ENCODE measurements at places on chromosomes 1 and 21.

- DNase-seq = no peak
These were observed 57.2 kb upstream of the HSD17B7 start for GRCh38 chr1:162733336-162733590.

GRCh38 chr1:162223488-162223887 lies 153.2 kb downstream of the SPATA46 start:
- no peak for DNase-seq

GRCh38 chr1:44048532-44049215 lies 17.4 kb upstream of the SLC6A9 start:
- DNase-seq = no peak

DNA sequence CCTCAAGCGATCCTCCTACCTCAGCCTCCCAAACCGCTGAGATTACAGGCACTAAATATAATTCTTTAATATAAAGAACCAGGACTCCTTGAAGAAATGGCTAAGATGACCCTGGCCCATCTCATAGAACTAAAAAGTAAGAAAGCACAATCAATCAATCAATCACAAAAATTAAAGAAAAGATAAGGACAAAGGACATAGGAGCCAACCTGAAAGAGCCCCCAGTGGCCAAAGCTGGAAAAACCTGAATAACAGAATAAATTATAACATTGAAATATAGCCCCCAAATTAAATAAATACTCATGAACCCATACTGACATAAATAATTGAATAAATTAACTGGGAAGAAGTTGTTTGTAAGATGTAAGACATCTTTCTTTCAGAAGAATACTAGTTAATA lies 8.9 kb downstream of the NUP210L start:
- DNase-seq = no peak

DNA sequence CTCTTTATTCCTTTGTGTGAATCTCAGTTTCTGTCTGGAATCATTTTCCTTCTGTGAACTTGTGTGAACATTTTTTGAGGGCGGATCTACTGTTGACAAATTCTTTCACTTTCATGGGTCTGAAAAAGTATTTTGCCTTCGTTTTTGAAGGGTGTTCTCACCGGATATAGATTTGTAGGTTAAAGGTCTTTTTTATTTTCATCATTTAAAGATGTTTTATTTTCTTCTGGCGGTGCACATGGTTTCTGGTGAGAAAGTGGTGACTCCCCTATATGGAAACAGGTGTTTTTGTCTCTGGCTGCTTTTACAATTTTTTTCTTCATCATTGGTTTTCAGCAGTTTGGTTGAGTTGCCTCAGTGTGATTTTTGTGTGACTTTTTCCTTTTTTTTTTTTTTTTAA lies 94.9 kb downstream of the DYRK1A start:
- DNase-seq = peak; percentile 33

GRCh38 chr1:233245191-233245765 lies 50.2 kb downstream of the PCNX2 start:
- no peak for DNase-seq

GRCh38 chr1:222046684-222047263 lies 304.9 kb upstream of the DUSP10 start:
- no peak for DNase-seq

DNA sequence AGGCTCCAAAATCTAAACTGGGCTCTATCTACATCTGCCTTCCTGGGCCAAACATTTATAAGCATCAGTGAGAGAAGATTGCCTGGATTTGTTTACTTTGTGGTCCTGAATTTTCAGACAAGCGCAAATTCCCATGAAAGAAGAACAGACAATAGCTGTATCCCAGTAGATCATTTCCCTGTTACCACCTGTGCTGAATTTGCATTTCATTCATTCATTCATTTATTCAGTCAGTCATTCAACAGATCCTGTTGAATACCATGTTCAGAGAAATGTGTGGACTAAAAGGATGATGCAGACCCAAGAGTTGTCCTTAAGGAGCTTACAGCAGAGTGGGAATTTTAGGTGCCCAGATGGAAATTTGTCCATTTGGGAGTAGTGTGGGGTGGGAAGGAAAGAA lies 2.2 kb downstream of the PGM1 start:
- no peak for DNase-seq

GRCh38 chr21:32457360-32457840 lies 44.9 kb downstream of the EVA1C start:
- no peak for DNase-seq

DNA sequence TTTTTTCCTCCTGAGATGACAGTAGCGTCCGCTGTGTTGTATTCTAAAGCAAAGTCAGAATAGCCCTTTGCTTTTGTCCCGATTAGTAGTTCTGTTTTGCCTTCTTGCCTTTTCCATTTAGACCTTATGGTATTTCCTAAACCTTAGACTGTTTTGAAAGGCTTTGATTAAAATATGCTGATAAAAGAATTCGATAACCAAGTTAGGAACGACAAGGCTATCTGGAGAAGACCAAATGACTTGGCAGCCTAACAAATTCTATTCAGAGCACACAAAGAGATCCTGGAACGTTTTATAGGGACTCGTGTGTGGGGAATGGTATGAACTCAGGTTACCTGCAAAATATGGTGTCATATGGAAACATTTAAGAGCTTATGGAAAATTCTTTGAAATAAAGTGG lies 42.9 kb downstream of the NFIA start:
- no peak for DNase-seq

- DNase-seq = no peak
These were observed 10.2 kb downstream of the THEMIS2 start for GRCh38 chr1:27882543-27882903.

DNA sequence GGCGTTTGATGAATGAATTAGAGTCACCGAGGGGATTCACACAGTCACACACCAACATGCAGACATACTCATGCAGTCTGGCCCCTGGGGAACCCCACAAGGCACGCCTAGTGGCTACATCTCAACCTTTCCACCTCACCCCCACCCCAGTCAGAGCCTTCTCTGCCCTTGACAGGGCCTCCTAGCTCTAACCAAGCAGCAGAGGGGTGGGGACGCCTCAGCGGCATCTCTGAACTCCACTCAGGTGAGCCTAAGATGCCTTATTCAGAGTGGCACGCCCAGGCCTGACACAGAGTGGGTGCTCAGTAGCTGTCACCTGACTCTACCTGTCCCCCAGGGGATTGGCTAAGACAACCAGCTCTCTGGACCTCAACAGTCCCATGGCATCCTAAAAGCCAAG lies 3.7 kb upstream of the SDC3 start:
- DNase-seq = no peak

- peak; percentile 27 for DNase-seq
These were observed 26.8 kb downstream of the PTTG1IP start for GRCh38 chr21:44846485-44847260.

DNA sequence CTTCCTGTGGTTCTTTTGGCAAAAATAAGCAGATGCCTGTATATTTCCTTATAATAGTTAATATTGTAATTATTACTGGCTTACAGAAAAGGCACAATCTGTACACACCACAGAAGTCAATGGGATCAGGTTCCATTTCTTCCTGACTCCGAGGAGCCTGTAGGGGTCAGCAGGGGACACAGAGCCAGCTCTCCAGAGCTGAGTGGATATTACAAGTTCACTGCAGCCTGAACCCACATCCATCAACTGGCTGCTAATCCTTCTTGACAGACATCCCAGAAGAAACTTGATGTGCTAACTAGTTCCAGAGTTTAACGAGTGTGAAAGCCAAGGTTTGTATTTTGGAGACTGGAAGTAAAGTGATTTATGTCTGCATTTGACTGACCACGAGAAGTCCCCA lies 203.8 kb downstream of the LMX1A start:
- DNase-seq = no peak

- no peak for DNase-seq
These were observed 826 bp upstream of the CA14 start for GRCh38 chr1:150256554-150257341.

GRCh38 chr1:114926607-114927006 lies 71.9 kb downstream of the SYCP1 start:
- DNase-seq = no peak

DNA sequence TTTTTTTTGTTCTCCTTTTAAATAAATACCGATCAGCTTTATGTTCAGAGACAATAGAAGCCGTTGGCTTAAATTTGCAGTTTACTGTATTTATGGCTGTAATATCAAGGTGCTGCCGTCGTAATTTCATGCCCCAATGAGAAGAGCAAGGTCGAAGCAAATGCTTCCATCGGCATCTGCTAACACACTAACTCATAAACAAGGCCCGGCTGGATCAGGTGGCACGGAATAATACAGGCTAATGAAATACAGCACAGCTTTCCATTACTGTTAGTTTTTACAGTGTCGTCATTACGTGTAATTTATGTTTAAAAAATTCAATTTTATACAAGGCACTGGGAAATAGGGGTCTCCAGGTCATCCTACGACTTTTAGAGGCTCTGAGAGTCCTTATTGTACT lies 119.0 kb downstream of the PEX14 start:
- no peak for DNase-seq

DNA sequence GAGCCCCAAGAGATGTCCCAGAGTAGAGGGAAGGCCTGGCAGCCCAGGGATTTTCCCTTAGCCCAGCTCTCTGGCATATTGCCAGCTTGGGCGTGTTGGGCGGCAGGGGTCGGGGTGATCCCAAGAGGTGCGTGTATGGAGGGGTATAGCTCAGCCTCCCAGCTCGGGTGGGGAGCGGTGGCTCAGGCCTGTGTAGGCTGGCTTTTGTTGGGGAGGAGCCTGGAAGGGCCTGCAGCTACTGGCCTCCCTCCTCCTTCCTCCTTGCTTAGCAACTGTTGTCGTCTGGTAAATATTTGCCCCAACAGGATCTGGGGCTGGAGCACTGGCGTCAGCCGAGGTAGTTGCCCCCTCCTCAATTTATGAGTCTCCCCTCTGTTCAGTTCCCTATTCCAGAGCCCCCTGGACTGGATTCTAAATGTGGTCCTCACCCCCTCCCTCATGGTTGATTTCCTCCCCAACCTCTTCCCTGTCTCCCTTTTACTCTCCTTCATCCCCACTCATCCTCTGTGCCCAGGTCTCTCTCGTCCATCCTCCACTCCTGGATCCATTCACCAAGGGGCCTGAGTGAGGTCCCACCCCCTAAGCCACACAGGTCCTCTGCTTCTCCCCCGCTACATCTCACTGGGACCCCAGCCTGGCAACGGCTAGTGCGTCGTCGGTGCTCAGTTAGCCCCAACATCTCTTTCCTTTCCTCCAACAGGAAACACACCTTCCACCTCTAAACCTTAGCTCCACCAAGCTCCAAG lies 10.3 kb upstream of the LMNA start:
- peak; percentile 46 for DNase-seq

GRCh38 chr1:111202707-111203623 lies 2.5 kb upstream of the DENND2D start:
- DNase-seq = no peak

GRCh38 chr1:29532751-29533150 lies 296.4 kb downstream of the PTPRU start:
- DNase-seq = no peak

GRCh38 chr1:188489336-188490112 lies 1660.8 kb downstream of the PLA2G4A start:
- DNase-seq = no peak

DNA sequence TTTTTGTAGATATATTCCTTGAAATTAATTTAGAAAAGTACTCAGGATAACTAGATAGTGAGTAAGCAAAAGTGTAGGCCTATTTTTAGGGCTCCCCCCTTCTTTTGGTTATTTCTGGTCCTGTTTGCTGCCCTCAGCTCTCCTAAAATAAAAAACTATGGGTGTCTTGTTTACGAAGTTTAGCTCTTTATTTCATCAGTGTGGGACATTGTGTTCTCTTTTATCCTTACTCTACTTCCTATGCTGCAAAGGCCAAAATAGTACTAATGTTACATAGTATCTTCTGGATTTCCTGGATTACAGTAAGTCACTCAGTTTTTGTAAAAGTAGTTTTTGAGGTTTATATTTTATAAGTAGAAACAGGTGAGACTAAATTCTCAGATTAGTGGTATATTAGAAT lies 15.4 kb downstream of the CEP350 start:
- no peak for DNase-seq

DNA sequence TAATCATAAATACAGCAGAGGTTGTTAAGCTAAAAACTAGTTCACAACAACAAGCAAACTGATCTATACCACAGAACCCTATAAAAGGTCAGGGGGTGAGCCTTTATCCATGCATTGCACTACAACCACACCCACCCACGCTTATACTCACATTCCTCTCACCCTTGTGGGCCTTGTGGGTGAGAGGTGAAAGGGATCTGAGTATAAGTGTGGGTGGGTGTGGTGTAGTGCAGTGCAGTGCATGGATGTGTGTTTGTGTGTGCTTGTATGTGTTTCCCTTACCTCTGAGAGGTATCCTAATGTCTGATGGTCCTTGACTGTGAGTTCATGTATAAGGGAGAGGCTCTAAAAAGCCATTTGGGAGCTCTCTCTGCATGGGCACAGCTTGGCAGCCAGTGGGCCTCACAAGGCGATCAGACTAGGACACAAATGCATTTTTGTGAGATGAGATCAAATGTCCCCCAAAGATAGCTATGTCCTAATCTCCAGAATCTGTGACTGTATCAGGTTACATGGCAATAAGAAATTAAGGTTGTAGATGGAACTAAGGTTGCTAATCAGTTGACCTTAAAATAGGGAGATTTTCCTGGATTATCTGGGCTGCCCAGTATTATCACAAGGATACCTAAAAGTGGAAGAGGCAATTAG lies 95.5 kb upstream of the DPT start:
- DNase-seq = no peak

- no peak for DNase-seq
These were observed 1012.4 kb downstream of the AMY1C start for GRCh38 chr1:104761961-104762570.

DNA sequence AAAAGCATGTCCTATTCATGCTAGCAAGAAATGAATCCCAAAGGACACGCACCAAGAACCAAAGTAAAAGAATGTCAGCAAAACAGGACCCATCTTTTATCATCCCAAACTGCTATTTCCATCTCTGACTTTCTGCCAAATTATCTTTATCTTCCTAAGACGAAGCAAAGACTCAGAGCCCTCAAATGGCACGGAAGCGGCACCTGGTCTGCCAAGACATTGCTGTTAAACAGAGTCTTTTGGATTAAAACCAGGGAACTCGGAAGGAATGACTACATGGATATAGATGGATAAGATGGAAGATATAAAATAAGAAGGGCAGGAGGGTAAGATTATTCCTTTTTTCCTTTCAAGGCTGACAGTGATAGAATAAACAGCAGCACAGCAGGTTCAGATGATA lies 60.8 kb upstream of the LBR start:
- no peak for DNase-seq

- no peak for DNase-seq
These were observed 41.6 kb upstream of the GRHL3 start for GRCh38 chr1:24277420-24278169.

- DNase-seq = no peak
These were observed 268.4 kb downstream of the PRDM2 start for GRCh38 chr1:13968361-13968760.

DNA sequence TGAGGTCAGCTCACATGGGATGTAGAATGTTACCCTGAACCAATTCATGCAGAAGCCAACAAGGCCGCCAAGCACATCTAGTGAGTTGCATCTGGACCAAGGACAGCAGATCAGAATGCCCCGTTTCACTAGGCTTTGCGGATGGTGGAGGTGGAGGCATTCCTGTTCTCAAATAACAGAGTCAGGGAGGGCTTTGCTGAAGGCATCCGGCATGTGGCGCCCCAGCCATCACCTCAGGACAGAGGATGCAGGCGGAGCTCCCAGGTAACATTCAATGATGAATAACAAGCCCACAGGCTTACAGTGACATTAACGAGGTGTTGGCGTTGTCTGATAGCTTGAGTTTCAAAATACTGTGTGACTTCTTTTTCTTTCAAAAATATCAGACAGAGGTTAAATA lies 476.2 kb downstream of the CAMTA1 start:
- no peak for DNase-seq

- no peak for DNase-seq
These were observed 36.5 kb upstream of the AGBL4 start for GRCh38 chr1:50060279-50060678.

- no peak for DNase-seq
These were observed 37.9 kb upstream of the PTPRF start for GRCh38 chr1:43492826-43493225.
